Inflammatory macrophage (primary cell): ENCODE measurements at places on chromosomes 4 and X.

- DNase-seq = no peak
These were observed 865 bp downstream of the FAM200B start for GRCh38 chr4:15682242-15683142.

- no peak for DNase-seq
These were observed 290.1 kb downstream of the INPP4B start for GRCh38 chr4:142556048-142556447.

DNA sequence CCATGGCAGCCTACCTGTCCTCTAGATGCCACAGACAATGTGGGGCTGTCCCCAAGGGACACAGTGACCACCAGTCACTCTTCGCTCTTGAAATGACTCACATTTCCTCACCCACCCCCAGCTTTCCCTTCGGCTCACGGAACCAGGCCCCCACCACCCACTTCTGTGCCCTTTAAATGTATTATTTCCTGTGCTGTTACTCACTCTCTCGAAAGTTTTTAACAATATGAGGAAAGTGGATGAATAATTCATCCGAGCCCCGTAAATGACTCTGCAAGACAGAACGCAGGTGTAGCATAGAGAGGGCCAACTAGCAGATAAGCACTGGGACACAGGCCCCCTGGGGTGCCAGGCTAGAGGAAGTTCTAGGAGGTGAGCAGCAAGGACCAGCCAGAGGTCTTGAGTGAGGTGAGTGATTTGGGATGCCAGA is 179.5 kb upstream of the TBL1X start:
- peak; percentile 74 for DNase-seq

- no peak for DNase-seq
These were observed 102.1 kb downstream of the CPZ start for GRCh38 chr4:8694651-8695151.

- no peak for DNase-seq
These were observed 117.8 kb upstream of the SPRY1 start for GRCh38 chr4:123278755-123279154.

DNA sequence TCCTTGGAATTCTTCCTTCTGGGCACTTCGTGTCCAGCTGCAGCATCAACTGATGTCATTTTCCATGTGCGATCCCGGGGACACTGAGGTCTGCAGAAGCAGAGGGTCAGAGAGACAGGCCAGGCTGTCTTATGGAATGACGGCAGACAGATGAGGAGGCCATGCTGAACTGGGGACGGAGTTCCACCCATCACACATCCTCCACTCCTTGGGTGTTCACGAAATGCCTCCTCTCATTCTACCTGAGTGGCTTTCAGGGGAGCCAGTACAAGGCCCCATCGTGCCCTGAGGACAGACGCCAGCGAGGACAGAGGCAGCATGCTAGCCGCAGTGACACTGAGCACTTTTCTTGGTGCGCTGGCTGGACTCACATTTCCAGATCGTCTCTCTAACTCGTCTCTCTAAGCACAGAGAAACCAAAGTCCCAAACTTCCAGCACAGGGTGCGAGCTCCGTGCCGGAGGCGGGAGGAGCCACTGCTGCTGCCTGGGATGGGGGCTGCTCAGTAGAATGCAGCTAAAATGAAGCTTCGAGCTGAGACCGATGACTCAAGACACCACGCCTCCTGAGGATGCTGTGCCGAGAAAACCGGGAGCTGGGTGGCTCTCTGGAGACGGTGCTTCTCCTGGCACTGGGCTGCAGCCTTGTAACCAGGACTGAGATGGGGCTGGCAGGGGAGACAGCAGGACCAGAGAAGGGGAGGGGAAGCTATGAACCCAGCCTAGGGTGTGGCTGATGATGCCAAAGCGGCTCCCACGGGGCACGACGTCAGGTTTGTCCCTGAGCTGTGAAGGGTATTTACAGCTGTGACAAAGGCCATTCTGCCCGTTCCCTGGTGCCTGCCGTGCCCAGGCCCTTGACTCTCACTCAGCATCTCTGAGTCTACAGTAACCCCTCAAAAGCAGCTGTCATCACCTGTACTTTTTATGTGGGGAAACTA is 8.2 kb downstream of the ABLIM2 start:
- no peak for DNase-seq

- no peak for DNase-seq
These were observed 2.6 kb downstream of the MCUB start for GRCh38 chr4:109562457-109563239.

DNA sequence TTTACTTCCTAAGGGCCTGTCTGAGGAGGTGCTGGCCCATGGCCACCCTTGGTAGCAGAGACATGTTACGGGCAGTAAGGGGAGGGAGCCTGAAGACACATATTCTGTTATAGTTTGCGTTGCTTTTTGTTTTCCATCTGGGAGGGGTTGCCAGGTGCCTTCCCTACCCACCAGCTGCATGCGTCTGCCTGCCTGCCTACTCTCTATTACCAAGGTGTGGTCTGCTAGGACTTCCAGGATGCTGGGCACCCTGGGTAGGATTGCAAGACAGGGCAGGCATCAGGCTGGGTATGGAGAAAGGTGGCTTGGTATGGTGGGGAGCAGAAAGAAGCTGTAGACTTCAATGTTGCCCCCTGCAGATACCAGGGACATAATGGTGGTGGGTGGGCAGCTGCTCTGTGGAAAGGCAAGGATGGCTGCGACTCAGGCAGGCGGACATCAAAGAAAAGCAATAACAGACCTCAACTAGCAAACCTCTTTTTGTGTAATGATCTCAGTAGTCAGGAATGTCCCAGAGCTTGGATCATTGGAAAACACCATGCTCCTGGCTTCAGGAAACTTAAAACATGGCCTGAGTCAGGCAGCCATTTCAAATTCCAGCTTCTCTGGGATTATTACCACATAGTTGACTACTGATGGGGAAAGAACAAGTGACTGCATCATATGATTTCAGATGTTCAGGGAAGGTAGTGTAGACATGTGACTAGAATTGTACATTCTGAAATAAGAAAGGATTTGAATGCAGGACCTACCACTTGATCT is 67.8 kb downstream of the HOPX start:
- DNase-seq = no peak

GRCh38 chr4:155908187-155909139 is 5.0 kb downstream of the TDO2 start:
- no peak for DNase-seq

DNA sequence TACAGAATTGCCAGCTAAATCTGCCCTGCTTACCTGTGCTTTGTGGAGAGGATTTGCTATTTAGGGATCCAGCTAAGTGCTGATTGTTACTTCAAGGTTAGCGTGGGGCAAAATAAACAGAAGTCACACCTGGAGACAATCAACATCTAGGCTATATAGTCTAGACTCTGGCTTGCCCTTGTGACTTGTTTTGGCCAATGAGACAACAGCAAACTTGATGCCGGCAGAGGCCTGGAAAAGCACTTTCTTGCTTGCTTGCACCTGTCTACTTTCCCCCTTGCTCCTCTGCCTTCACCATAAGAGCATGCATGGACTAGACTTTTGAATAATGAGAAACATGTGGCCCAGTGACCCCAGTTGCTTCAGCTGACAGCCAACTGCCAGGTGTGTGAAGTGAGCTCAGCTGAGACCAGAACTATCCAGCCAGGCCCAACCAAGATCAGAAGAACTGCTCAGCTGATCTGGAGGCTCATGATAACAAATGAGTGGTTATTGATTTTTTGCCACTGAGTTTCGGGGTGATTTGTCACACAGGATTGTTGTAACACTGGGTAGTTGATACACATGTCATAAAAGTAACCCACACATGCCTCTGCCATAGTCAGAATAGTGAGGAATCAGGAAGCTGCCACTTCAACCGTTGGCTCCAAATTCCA is 164.4 kb downstream of the RBMX2 start:
- DNase-seq = no peak

DNA sequence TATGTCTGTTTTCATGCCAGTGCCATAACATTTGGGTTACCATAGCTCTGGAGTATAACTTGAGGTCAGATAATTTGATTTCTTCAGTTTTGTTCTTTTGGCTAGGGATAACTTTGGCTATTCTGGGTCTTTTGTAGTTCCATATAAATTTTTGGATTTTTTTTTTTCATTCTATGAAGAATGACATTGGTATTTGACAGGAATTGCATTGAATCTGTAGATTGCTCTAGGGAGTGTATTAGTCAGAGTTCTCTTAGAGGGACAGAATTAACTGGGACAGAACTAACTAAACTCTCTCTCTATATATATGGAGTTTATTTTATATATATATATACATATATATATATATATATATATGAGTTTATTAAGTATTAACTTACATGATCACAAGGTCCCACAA is 32.2 kb upstream of the SLIT2 start:
- DNase-seq = no peak

- DNase-seq = peak; percentile 51
These were observed 391 bp upstream of the PHKA1 start for GRCh38 chrX:72714478-72714916.

DNA sequence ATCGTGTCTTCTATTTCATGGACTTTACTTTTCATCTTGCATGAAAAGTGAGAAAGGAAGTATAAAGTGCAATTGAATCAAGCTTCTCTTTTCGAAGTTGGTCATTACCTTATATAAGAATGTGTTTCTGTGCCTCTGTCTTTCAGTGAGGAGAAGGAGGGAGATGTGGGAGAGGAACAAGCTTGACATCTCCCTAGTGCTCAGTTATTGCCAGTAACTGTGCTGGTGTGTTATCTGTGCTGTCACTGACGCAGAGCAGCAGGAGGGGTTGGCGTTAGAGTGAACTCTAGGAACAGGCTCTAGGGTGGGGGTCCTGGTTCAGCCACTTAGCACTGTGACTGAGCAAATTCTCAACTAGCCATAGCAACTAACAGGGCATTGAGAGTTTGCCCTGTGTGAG is 34.0 kb upstream of the TBC1D9 start:
- peak; percentile 43 for DNase-seq

DNA sequence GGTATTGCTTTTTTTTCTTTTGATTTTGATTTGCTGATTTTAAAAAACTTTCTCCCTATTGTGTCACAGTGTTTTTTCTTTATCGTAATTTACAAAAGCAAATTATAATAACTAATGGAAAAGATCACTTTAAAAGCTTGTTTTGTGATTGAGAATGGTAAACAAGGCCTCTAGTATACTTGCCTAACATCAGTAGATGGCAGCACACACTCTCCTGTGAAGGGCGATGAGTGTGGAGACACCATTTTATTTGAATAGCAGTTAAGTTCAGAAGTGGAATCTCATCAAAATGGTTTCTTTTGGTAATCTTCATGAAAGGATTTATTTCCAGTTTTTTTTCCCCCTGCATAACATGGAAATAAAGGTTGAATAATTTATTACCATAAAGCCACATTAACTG is 72.3 kb downstream of the PAK3 start:
- peak; percentile 0 for DNase-seq

GRCh38 chrX:148577741-148578140 is 77.3 kb downstream of the AFF2 start:
- DNase-seq = no peak

DNA sequence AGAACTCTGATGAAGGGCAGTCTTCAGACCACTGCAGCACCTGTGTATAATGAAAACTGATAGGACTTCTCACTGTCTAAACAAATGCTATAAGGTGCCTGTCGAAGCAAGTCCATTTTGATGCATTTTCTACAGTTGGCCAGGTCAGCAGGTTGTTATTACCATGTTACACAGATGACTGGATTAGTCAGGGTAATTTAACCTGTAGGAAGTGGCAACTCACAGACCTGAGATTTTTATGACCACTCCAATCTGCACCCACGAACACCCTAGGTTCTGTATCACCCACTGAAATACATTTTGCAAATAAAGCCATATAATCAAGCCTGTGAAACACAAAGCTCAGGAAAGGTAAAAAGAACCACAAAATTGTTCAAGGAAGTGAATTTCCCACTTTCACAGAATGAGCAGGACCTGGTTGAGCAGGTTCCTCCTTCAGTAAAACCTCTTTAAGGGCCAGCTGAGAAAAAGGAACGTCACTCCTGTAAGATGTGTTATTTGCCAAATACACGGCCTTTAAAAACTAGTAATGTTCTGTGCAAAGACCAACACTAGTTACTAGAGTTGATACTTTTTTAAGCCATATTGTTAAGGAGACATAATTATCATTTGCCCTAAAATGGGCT is 12.7 kb downstream of the MAML3 start:
- no peak for DNase-seq

DNA sequence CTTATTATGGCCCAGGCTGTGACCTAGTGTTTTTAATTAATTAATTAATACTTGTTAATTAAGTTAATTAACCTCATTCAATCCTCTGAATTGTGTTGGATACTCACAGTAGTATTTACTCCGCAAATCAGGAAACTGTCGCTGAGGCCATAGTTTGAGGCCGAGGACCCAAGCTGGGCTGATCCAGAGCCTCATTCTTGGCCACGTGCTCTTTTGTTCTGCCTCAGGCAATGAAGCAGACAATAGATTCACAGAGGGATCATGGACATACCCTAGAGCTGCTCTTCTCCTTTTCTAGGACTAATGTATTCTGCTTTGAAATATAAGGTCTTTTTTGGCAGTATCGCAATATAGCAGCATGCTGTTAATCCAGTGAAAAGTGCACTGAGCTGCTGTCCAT is 24.0 kb upstream of the SNCA start:
- DNase-seq = no peak

DNA sequence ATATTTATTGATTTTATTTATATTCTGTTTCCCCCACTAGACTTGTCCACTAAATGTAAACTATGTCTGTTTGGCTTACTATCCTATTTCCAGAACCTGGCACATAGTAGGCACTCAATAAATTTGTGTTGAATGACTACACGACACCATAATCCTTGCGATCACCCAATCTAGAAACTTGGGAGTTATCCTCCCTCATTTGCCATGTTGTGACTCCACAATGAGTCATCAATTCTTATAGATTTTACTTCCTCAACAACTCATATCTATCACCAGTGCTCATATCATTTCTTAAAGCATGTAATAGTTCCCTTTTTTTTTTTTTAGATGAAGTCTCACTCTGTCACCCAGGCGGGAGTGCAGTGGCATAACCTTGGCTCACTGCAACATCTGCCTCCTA is 39.9 kb upstream of the VAMP7 start:
- peak; percentile 30 for DNase-seq

DNA sequence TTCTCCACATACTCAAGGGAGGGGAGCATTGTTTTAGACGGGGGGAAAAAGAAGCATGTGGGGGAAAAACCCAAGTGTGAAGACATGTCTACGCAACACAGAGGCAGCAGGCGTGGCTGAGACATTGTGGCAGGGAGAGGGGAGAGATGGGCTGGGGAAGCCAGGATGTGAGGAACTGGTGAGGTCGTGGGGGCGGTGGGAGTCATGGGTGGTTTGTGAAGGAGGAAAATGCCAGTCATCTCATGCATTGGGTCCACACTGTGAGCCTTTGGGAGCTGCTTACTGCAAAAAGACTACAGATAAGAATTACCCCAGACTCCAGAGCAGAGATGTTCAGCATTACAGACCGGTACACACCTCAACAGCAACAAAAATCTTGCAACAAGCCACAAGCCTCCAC is 2.1 kb downstream of the JAKMIP1 start:
- no peak for DNase-seq

DNA sequence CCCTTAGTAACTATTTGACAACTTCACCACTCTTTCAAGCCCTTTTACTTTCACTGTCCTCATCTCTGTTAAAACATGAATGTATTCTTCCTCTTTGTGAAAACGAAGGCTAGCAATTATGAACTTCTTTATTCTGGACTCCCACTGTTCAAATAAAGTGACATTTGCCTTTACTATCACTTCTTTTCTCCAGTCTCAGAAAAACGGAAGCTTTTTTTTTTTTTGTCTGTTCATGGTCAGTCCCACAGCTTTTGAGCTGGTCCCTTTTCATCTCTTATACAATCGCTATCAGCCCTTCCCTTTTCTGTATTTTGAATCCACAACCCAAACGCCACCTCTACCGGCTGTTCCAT is 327.7 kb downstream of the DKK2 start:
- DNase-seq = peak; percentile 87
